ENCODE measurements at places on chromosomes 6 and 20. TPM values are rescaled to one million over a fixed set of nuclear protein-coding genes. Genes with fewer than 3 reads are reported as not detected.

DNA sequence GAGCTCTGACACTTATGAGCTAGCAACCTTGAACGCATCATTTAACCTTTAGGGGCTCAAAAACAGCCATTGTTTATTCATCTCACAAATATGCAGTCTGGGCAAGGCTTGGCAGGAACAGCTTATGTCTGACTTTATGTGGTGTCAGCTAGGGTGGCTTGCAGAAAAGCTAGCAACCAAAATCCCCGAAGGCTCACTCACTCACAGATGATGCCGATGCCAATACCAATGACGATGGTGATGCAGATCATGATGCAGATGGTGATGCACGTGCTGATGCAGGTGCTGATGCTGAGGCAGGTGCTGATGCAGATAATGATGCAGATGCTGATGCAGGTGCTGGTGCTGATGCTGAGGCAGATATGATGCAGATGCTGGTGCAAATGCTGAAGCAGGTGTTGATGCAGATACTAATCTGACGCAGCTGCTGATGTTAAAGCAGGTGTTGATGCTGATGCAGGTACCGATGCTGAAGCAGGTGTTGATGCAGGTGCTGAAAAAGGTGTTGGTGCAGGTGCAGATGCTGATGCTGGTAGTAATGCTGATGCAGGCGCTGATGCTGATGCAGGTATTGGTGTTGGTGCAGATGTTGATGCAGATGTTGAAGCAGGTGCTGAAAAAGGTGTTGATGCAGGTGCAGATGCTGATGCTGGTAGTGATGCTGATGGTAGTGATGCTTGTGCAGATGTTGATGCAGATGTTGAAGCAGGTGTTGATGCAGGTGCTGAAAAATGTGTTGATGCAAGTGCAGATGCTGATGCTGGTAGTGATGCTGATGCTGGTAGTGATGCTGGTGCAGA lies 195.6 kb downstream of the NFATC2 start:
- no peak overlapping the region for H3K4me3 ChIP-seq
- no peaks in the 10 kb centered on the region for H3K36me3 ChIP-seq
- H3K27ac ChIP-seq = no peak overlapping the region
- H3K4me1 ChIP-seq = no peaks in the 10 kb centered on the region
- no peaks in the 10 kb centered on the region for H3K27me3 ChIP-seq

The CLPSL2 gene
- not detected for total RNA-seq

GRCh38 chr20:6719369-6719721 lies 48.1 kb upstream of the BMP2 start:
- DNase-seq = no peak
- no peaks in the 10 kb centered on the region for H3K27me3 ChIP-seq
- no peaks in the 10 kb centered on the region for H3K36me3 ChIP-seq
- no peak overlapping the region for H3K4me3 ChIP-seq

- H3K27ac ChIP-seq = no peak overlapping the region
- H3K4me3 ChIP-seq = no peak overlapping the region
- DNase-seq = no peak
- no peaks in the 10 kb centered on the region for H3K36me3 ChIP-seq
- H3K27me3 ChIP-seq = no peaks in the 10 kb centered on the region
Measured at GRCh38 chr6:154289818-154290508, 66.6 kb downstream of the IPCEF1 start.

The CD109 gene
- total RNA-seq = 1.2 TPM

All from neural progenitor cell (in vitro differentiated cells).